ENCODE measurements at places on chromosomes 2 and 18. TPM values are rescaled to one million over a fixed set of nuclear protein-coding genes. Genes with fewer than 3 reads are reported as not detected.

The CAPN14 gene
- total RNA-seq: 316 TPM

The IL36G gene
- 7.3 TPM for total RNA-seq

The PROKR1 gene
- not detected for total RNA-seq

The AQP12B gene
- total RNA-seq: not detected

The TRIM43 gene
- total RNA-seq: not detected

The GRB14 gene
- 2.5 TPM for total RNA-seq

The PSMA8 gene
- not detected for total RNA-seq

The KCNE4 gene
- 0.27 TPM for total RNA-seq

The SERPINB13 gene
- 175 TPM for total RNA-seq

The CWC22 gene
- 11.2 TPM for total RNA-seq

The BOLL gene
- not detected for total RNA-seq

The TMEM37 gene
- total RNA-seq: 4.6 TPM

The COLEC12 gene
- 12.2 TPM for total RNA-seq

The FEZ2 gene
- 29.1 TPM for total RNA-seq

The ANKRD62 gene
- total RNA-seq: not detected

GRCh38 chr2:170505631-170506275 is 209.4 kb upstream of the SP5 start:
- no peak for DNase-seq

DNA sequence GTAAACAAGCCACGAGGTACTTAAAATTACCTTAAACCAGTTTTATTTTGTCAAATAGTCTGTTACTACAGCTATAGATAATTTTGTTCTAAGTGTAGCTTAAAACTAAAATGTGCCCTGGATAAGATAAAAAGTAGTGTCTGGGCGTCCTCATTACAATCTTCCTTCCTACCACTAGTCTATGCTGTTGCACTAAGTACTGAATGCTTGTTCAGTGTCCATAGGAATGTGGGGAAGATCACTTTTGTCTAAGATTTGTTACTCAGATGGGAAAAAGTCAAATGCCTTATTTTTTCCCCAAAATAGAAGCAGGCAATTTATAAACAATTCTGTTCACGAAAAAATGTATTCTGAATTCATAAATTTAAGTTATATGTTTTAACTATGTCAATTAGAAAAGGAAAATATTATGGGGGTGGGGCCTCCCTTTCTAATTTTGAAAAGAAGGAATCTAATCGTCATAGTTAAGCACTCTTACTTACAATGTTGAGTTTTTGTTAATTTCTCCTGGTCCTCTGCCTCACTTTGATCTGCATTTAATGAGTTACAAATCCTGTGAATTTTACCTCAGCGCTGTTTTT is 140.4 kb upstream of the VRK2 start:
- no peak for DNase-seq

DNA sequence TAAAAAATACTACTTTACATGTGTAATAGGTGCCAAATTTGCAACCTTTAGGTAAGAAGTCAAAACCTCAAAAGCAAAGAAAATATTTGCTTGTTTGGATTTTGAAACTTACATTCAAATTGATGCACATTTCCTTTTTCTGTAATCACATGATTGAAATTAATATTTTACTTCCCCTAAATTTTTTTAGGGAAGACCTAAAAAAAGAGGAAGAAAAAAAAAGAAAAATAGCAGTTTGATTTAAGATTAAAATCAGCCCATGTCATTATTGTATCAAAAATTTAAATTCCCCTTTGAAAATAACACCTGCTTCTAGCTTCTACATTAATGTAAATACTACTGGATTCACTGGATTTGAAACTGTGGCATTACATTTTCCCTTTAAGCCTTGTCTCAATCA is 68.2 kb upstream of the STON1 start:
- no peak for DNase-seq

DNA sequence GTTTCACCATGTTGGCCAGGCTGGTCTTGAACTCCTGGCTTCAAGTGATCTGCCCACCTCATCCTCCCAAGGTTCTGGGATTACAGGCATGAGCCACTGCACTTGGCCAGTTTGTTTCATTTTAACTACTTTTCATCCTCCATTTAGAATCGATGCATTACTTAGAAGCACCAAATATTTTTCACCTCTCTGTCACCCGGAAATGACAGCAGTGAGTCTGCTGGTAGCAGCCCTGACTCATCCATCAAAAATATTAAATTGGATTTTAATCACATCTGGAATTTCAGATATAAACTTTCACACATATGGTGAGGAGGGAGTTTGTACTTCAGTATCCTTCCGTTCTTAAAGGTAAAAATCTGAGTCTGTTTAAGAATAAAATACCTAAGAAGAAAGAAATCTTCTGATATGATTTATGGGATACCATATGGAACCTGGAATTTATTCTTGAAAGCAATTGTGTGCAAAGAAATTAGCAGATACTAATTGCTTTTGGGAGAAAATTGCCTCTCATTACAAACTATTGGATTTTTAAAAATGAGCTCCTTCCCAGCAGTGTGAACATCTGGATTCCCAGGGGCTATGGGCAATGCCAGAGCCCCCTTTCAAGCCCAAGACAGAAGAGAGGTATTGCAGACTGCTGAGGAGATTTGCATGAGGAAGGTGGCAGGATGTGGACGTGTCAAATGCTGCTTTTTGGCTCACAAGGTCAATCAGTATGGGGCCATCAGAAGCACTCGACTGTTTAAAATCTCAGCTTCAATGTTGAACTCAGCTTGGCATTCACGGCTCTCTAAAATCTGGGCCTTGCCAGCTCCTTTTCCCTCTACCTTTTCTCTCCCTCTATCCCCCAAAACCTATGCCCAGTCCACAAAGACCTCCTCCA is 279.5 kb upstream of the SIX2 start:
- DNase-seq: no peak

DNA sequence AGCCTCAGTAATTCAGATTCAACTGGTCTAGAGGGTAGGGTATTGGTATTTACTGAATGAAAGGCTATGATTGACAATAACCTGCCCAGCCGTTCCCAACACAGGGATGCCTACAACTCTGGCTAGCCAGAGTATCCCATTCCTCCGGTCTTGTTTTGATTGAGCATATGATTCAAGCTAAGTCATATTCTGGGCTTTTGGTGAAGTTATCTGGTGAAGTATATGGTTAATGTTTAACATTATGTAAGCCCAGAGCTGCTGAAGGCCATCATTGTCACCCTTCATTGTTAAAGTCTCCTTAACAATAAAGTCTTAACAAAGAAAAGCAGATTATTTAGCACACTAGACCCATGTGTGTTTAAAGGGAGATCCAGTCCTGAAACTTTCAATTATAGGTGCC is 152.6 kb downstream of the EXOC6B start:
- DNase-seq: no peak

DNA sequence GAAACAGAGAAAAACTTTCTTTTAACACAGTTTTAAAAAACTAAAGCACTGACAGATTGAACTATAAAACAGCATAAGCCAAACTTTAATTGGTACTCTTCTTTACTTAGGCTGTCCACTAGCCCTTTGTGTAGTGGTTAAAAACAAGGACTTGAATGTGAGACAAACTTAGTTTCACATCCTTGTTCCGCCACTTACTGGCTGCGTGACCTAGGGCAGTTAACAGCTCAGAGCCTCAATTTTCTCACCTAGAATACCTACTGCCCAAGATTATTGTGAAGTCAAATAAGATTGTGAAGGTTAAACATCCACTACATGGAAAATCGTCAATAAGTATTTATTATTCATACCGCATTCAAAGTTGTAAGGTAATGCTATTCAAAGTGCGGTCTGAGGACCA is 2.0 kb downstream of the WDR35 start:
- no peak for DNase-seq

GRCh38 chr2:65055422-65056214 is 598 bp upstream of the CEP68 start:
- no peak for DNase-seq

DNA sequence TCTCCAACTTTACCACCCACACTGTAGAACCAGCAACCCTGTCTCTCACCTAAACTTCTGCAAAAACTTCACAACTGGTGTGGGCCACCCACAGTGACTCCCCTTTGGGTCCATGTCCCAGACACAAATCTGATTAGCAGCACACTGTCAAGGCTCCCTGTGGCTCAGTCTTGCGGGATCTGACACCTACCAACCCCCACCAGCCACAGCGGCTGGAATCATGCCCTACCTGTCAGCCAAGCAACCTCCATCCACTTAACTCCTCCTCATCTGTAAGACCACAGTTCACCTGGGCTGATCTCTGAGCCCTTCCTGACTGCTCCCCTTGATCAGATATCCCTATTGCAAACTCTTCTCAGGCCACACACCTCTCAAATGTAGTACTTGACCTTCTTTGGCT is 14.6 kb downstream of the TCF4 start:
- DNase-seq: no peak

DNA sequence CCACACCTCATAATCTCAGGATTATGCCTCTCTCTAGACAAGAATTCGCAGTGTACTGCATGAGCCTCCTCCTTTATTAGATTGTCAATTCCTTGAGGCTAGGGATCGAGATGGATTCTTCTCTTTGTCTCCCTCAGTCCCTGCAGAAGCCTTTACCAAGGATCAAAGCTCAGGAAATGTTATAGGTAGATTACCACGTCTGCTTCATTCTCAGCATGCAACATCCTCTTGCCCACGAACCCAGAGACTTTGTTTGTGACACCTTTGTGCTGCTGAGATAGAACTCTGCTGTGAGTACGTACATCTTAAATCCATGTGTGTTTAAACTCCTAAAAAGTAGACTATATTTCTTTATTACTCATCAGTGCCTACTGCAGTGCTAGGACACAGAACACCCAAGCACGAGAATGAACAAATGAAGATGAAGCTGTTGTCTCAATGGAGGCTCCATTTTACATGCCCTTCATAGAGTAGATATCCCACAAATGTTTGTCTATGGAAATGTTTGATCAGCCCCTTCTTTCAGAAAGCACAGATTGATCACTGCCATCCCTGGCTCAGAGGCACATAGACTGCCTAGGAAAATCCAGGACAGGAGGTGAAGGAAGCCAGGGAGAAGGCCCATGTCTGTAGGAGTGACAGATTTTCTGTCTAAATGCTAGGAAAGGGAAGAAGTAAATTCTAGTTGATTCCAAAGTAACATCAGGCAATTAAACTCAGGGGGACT is 98.8 kb upstream of the KLHL29 start:
- no peak for DNase-seq

- no peak for DNase-seq
Measured at GRCh38 chr2:163319006-163319405, 416.8 kb downstream of the FIGN start.

DNA sequence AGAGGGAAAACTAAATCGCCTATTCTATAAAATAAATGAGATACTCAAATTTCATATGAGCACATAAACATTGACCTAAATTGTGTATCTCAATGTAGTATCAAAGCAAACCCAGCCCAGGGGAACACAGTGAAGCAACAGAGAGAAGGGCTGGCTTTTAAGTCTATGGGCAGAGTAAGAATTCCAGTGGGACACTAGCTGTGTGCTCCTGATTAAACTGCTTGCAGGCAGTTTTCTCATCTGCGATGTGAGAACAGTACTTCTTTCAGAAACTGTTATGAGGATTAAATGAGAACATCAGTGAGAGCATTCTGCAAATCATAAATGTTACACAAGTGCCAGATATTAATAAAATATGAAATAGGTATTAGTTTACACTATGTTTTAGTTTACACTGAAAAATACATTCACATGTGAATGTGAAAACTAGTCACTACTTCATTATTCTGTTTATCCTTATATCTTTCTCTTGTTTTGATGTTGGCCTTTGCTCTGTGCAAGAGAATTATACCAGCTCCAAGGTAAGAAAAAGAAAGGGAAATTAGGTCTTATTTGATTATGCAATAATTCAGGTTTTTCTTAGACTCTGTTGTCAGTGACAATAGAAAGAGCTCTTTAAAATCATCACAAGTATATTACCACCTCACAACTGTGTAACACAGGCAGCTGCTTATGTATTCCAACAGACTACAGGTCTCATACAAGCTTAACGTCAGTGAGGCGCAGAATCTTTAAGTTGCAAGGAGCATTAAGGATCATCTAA is 47.5 kb downstream of the GAREM1 start:
- no peak for DNase-seq

- no peak for DNase-seq
Measured at GRCh38 chr2:177256695-177257094, 7.8 kb downstream of the NFE2L2 start.

DNA sequence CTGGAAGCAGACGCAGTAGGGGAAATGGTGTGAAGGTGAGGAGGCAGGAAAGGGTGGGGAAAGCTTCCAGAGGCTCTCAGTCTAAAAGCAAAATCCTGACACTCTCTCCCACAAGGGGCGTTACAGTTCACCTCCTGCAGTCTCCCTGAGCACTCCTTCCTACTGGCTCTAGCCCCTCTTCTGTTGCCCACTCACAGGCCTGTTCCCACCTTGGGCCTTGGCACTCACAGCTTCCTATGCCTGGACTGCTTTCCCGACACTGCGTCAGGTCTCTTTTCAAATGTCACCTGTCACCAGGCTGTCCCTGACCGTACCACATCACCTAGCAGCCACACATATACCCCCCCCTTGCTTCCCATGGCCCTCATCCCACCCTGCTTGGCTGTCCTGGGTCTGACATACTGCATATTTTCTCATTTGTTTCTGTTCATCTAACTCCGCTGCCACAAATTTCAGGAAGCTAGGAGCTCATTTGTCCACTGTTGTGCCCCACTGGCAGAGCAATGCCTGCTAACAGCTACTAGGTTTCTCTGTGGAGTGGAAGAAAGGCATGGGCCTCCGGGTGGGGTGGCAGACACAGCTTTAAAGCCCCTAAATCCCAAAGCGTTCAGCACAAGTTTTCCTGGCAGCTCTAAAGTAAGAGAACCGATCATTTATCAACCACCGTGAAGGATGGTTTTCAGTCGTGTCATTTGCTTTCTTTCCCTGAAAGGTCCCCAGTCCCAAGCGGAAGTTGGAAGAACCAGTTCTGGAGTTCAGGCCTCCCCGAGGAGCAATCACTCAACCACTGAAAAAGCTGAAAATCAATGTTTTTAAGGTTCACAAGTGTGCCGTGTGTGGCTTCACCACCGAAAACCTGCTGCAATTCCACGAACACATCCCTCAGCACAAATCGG is 118.8 kb downstream of the ZNF532 start:
- DNase-seq: no peak

DNA sequence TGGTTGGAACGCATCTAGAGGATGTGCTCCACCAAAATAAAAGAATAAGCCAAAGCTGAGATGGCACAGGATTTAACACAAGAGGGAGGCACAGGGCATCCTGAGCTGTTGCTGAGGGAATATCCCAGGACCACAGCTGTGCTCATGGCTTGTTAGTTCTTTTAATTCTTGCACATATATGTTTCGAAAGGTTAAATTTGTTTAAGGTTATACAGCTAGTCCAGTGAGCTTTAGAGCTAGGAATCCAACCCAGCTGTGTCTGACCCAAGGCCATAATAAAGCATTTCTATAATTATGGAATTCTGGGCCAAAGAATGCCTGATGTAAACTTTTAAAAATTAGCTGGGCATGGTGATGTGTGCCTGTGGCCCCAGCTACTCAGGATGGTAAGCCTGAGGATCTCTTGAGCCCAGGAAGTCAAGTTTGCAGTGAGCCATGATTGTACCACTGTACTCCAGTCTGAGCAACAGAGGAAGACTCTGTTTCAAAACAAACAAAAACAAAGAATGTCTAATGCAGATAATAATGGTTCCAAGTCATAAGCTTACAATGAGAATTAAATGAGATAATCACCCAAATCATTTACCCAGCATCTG is 66.4 kb upstream of the CCBE1 start:
- DNase-seq: no peak

GRCh38 chr2:224948859-224949258 is 93.4 kb downstream of the DOCK10 start:
- DNase-seq: no peak

GRCh38 chr2:72004201-72004915 is 143.3 kb downstream of the CYP26B1 start:
- no peak for DNase-seq

GRCh38 chr2:201383136-201383535 is 26.0 kb upstream of the FLACC1 start:
- no peak for DNase-seq
